ENCODE measurements at places on chromosomes 6 and 20. TPM values are rescaled to one million over a fixed set of nuclear protein-coding genes. Genes with fewer than 3 reads are reported as not detected.

The MOCS1 gene
- total RNA-seq: 13.7 TPM

The B3GALT4 gene
- 8.7 TPM for total RNA-seq

The USP49 gene
- 2.9 TPM for total RNA-seq

The HLA-G gene
- total RNA-seq: 1.0 TPM

The TMC2 gene
- not detected for total RNA-seq

The BPIFA1 gene
- total RNA-seq: not detected

The RTF2 gene
- total RNA-seq: 66.9 TPM

The SUMO4 gene
- 2.8 TPM for total RNA-seq

The HSPA1A gene
- total RNA-seq: 55.7 TPM

The PLCB1 gene
- 12.4 TPM for total RNA-seq

The HLA-DRB5 gene
- 8.4 TPM for total RNA-seq

The APMAP gene
- total RNA-seq: 58.6 TPM

The KIAA0408 gene
- total RNA-seq: 1.7 TPM

The TREML1 gene
- not detected for total RNA-seq

The LINC00237 gene
- total RNA-seq: not detected

The SLC22A7 gene
- total RNA-seq: not detected
